ENCODE measurements at places on chromosomes 16 and 17.
A peak's percentile ranks its signal among the peaks of the same experiment; 100 is the strongest.

GRCh38 chr17:81165246-81166032 is at the start of gene PVALEF:
PVALEF (plus strand) TSS chr17:81165507; CDS start chr17:81181227, 15,720 bp downstream.
- no peak for DNase-seq

- no peak for DNase-seq
These were observed 11.4 kb downstream of the SNX20 start for GRCh38 chr16:50669741-50670140.

GRCh38 chr17:78715876-78716275 is 66.2 kb downstream of the CYTH1 start:
- DNase-seq = no peak

DNA sequence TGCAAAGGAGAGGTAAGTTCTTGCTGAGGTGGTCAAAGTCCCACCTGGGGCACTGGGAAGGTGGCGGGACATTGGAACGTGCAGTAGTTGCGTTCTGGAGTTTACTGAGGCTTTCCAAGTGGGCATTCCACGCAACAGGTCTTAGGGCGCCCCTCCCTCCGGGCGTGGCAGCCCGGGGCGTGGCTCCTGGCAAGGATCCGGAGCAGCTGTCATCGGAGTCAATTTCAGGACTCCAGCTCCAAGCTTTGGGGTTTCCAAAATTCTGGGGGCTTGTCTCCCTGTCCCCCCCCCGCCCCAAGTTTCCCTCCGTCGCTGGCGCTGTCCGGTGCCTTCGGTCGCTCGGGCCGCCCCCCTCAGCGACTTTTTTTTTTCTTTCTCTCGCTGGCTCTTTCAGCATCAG is 43.1 kb upstream of the AMZ2 start:
- no peak for DNase-seq

GRCh38 chr16:78383118-78383517 is 283.7 kb downstream of the WWOX start:
- DNase-seq = no peak

- DNase-seq = no peak
These were observed 27.1 kb upstream of the SLC39A11 start for GRCh38 chr17:73119631-73120030.

DNA sequence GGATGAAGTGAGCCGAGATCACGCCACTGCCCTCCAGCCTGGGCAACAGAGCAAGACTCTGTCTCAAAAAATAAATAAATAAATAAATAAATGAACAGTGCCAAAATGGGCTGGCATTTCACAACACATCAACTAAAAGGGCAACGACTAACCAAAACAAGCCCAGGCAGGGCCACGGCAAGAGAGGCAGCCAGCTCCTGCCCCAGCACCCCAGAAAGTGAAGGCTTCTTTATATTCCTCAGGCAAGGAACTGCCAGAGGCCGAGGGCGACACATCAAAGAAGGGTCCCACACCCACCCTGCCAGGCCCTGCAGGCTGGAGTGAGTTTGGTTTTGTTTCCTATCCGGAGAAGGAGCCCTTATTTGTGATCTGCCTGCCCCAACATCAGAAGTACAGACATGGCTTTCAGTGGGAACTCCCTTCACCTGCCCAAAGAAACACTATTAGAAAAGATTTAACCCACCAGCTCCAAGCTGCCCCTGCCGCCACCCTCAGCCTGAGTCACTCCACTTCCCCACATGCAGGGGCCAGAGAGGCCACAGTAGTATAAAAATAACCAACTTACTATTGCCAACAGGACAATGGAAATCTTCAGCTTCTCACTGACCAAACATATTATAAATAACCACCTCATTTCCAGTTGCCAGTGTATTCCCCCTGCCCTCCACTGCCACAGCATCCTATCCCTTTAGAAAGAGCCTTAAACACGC is 8.0 kb downstream of the FBXO31 start:
- DNase-seq = no peak

- peak; percentile 13 for DNase-seq
These were observed 3.6 kb downstream of the COG1 start for GRCh38 chr17:73196500-73196899.

DNA sequence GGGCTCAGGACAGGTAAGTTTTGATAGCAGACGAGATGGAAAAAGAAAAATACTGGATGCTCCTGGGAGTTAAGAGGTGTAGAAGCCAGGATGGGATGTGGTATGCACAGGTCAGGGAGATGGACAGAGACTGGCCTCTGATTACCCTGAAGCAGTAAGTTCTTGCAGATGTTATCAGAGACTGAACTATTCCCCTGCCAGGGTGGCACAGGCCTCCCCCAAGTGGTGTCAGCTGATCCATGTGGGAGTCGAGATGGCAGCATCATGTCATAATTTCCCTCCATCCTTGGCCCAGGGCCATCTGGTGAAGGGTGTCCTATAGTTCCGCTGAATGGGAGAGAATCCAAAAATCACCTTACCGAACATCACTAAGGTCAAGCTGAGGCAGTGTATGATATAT is 14.1 kb upstream of the NKD1 start:
- no peak for DNase-seq

DNA sequence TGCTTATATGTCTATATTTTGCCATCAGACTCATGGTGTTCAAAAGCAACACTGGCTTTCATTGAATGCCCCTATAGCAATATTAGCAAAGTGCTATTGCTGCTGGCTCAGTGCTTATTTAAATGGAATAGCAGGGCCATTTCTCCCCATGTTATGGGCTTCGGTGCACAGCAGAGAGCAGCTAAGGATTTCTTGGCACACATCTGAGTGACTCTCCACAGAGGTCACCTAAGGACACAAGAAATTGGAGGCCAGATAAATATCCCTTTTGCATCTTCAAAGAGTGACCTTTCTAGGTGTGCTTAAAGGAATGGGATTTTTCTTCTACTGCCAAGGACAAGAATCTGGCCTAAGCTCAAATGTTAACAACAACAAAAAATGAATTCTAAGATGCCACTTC is 751.8 kb downstream of the CDH11 start:
- DNase-seq = no peak

DNA sequence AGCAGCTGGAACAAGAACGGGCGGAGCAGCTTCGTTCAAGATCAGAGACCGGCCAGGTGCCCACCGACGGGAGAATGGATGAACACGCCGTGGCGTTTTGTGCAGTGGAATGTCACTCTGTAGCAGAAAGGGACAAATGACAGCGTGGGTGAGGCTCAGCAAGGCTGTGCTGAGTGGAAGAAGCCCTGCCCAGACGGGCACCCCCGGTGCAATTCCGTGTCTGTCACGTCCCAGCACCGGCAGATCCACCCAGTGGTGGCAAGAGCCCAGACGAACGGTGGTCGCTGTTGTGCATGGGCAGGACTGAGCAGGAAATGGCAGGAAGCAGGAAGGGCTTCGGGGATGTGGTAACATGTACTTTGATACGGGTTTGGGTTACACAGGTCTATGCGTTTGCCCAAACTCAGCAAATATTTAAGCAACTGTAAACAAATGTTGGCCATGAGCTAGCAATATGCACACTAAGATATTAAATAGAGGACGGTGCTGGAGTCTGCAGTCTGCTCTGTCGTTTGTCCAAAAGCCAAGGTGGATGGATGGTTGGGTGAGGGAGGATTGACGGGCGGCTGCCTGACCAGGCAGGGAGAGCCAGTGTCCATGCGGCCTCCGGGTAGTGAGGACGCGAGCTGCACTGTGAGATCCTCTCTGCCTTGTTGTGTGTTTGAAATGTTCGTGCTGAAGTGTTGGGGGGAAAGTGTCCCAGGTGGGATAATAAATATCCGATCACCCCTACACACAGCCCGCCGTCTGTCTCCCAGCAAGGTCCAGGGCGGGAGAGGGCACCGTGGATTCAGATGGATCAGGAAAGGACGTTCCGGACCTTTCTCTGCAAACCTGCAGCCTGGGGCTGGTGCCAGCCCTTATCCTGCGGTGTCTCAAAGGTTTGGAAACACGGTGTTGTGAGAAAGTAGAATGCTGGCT is 48.4 kb downstream of the COX4I1 start:
- DNase-seq = no peak

Data from cerebellar nuclear complex (tissue), 1 donor.